T1000 (cell line): ENCODE measurements at places on chromosomes 2 and 18.

DNA sequence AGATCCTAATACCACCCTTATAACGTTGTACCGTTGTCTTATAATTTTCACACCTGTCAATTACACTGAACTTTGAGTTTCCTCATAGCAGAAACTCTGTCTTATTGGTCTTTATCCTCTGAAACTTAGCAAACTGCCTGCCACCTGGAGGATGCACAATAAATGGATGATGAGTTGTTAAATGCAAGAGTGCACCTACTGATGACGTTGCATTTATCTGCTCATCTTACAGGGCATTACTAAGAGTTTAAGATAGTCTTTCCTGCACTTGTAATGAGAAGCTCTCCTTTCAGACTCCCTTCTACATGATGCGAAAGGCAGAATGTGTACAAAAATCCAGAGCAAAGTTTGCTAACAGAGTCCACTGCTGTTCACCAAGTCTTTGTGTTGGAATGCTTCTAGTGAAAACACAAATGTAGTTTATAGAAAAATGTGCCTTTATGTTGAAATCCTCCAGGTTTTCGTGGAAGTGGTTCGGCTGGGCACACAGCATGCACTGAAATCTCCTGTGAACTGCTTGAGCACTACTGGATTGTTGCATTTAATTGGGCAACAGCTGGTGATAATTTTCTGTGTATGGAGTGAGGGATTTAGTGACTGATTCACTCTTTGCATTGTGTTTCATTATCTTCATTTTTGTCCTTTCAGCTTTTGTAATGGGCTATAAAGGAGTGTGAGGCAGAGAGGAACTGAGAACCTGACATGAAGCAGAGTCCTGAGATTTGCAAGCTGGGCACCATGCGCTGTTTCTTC lies 665.8 kb upstream of the ID2 start:
- no peak for DNase-seq

DNA sequence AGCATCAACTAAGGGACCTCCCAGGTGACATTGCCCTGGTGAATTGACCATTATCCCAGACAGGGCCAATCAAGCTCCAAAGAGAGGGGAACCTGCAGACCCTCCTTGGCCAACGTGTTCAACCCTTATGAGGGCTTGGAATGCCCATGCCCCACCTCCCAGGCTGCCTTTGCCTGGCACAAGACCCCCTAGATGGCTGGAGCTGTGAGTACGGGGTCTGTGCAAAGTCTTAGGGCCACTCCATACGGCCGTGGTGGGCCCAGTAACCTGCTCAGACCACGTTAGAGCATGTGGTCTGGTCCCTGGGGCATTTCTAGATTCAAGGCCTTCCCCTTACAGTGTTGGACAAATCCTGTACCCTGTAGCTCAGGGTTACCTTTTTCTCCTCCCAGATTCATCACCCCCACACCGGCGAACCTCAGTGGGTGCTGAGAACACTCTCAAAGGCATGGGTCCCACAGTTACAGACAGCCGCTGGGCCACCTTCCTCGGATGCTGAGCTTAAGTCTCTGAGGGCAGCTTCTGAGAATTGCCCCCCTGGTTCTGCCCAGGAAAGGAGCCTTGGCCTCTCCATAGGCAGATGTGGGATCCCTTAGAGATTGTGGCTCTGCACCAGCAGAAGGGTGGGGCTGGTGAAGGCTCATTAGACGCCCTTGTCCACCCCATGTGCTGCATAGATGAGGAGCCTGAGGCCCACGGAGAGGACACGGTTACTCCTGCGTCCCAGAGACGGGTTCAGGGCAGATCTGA lies 18.3 kb upstream of the KCNK3 start:
- no peak for DNase-seq

- no peak for DNase-seq
Measured at GRCh38 chr2:155930312-155930711, 402.2 kb downstream of the NR4A2 start.

DNA sequence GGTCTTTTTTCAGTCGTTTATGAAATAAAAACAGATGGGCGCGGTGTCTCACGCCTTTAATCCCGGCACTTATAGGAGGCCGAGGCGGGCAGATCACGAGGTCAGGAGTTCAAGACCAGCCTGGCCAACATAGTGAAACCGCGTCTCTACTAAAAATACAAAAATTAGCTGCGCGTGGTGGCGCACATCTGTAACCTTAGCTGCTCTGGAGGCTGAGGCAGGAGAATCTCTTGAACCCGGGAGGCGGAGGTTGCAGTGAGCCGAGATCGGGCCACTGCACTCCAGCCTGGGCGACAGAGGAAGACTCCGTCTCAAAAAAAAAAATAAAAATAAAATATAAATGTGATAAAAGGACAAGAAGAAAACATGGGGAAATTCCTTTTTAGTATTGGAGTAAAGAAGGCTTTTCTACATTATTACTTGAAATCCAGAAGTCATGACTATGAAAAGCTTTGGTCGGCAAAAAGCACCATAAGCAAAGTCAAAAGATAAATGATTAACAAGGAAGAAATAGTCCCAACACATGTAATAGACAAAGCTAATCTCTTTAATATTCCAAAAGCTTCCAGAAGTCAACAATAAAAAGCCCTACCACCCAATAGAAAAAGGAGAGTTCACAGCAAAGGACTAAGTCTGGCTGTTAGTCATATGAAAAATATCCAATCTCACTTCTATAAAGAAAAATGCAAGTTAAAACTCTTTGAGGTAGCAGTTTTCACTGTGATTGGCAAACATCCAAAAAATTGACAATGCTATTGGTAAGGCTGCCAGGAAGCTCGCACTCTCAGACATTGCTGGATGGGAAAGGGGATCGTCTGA lies 1.4 kb upstream of the FAM168B start:
- no peak for DNase-seq

DNA sequence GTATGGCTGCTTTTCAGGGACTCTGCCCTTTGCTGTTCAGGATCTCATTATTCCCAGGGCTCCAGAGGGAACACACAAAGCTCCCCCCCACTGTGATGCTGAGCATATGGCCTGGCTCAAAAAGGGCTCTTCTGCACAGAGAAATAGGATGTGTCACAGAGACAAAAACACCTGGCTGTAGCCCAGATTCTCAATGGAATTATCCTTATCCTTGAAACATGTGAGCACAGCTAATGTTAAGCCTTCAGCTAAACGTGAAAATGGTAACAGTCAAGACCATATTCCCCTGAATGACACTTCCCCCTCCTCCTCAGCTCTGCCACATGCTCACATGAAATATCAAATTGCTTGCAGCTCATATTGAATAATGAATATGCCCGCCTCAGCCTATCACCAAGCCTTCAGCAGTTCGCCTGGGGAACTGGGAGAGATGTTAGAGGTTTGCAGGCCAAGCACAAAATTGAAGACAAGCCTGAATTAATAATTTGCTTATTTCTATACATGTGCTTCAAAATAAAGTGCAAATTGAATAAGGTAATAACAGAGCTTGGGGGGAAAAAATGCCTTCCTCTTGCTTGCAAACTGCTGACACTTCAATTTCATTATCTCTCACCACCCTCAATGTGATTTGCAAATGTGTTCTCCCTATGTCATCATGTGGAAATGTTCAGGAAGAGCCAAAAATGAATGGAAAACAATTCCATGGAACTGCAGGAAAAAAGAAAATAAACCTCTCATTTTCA lies 181.0 kb upstream of the HNRNPA3 start:
- no peak for DNase-seq

DNA sequence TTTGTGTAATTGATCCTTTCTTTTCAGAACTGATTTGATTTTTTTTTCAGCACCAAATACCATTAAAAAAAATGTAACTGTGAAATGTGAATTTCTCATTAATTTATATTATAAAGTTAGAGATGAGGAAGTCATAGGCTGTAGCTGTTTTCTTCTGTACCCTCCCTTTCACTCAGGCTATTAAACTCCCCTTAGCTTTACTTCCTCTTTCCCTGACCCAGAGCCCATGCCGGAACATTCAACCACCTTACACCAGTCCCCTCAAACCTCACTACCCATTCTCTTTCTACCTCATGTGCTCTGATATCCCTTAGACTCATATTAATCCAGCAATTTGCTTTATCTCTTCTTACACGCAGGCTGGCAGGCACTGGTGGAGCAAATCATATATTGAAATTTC lies 12.4 kb downstream of the GALNT5 start:
- DNase-seq, result no peak

- DNase-seq, result no peak
Measured at GRCh38 chr18:62339106-62339988, 14.2 kb downstream of the TNFRSF11A start.

- DNase-seq, result peak; percentile 35
Measured at GRCh38 chr2:84302513-84303412, 156.3 kb downstream of the SUCLG1 start.

GRCh38 chr2:64045938-64046337 lies 26.7 kb upstream of the VPS54 start:
- DNase-seq, result no peak

- no peak for DNase-seq
Measured at GRCh38 chr2:86584151-86584913, 21.1 kb upstream of the CHMP3 start.

DNA sequence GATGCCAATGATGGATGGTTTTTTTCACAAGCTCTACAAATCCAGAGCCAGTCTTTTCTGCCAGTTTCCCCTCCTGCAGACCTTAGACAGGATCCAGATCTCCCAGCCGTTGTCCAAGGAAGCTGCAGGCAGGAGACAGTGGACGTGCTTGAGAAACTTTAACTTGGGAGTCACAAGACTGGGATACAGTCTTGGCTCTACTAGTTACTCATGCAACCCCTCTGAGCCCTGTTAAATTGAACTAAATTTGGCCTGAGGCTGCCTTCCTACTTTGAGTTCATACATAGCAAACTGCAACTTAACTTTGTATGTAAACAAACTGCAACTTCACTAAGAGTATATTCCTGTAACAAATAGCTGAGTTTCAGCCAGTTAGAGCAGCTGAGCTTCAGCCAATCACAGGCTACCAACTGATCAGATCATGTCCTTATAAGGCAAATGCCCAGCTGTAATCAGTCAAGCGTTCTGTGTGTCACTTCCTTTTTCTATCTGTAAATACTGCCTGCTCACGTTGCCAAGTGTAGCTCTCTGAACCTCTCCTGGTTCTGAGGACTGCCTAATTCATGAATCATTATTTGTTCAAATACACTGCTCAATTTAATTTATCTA lies 140.9 kb downstream of the CAPN13 start:
- peak; percentile 78 for DNase-seq

DNA sequence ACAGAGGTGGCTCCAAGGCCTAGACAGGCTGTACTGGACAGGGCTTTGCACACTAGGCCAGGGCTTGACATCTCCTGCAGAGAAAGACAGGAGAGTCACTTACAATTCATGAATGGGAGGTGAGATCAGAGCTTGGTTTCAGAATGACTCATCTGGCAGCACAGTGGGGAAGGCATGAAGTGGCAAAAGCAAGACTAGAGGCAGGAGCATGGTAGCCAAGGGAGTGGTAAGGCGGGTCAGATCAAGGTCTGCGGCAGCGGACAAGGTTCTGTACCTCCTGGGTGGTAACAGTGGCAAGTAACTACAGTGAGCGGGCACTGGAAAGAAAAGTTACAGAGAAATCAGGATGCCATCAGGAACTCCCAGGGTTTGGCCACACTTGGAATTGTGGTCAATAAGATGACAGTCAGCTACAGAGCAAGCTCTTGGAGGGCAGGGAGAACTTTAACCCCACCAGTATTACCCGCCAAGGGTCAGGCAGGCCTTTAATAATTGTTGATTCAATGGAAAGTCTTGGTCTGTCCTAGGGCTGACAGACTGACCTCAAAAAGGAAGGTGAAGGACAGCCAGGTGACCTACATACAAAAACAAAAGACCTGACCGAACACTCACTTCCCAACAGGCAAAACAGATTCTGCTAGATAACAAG lies 5.7 kb downstream of the MCFD2 start:
- peak; percentile 53 for DNase-seq

GRCh38 chr2:66073172-66073571 lies 361.8 kb upstream of the MEIS1 start:
- DNase-seq, result no peak

DNA sequence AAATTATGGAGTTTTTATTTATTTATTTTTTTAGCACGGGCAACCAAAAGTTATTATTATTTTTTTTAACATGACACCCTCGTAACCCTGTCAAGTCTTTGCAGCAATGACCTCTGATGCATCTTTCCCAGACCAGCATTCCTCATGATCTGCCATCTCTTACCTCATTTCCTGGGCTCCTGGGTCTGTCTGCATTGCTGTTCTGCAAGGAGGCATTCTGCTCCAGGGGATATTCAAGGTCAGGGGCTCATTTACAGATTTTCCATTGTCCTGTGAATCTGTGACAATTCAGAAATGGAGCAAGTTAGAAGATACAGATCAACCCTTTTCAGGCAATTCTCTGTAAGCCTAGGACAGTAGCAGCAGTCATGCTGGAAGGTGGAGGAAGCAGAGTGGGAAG lies 43.0 kb downstream of the NGEF start:
- no peak for DNase-seq
